Activated T-helper 1 cell treated with Interleukin-2 at 50 U/mL for 16 hours (primary cell): ENCODE measurements at places on chromosomes 3 and 15.

- no peak for DNase-seq
Measured at GRCh38 chr15:90401495-90401894, 13.5 kb downstream of the IQGAP1 start.

GRCh38 chr15:42285034-42285433 lies 11.8 kb upstream of the TMEM87A start:
- no peak for DNase-seq

DNA sequence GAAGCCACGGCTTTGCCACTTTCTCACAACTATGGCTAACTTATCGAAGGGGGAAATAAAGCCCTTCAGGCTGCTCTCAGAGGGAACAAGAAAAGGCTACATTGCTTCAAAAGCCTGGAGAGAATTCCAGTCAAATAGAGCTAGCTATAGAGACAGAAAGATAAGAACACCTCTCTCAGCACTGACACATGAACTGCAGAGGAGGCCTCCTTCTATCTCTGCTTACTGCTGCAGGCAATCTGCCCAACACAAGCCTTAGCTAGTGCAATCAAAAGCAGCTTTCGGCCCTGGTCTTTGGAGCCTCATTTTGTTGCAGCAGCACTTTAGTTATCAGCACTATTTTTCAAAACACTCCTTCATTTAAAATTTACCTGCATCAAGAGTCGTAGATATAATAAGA lies 118.4 kb upstream of the ROBO1 start:
- DNase-seq, result no peak

GRCh38 chr15:99703603-99704443 lies 29.4 kb downstream of the LYSMD4 start:
- no peak for DNase-seq

GRCh38 chr15:48803877-48804276 lies 7.0 kb downstream of the CEP152 start:
- no peak for DNase-seq

DNA sequence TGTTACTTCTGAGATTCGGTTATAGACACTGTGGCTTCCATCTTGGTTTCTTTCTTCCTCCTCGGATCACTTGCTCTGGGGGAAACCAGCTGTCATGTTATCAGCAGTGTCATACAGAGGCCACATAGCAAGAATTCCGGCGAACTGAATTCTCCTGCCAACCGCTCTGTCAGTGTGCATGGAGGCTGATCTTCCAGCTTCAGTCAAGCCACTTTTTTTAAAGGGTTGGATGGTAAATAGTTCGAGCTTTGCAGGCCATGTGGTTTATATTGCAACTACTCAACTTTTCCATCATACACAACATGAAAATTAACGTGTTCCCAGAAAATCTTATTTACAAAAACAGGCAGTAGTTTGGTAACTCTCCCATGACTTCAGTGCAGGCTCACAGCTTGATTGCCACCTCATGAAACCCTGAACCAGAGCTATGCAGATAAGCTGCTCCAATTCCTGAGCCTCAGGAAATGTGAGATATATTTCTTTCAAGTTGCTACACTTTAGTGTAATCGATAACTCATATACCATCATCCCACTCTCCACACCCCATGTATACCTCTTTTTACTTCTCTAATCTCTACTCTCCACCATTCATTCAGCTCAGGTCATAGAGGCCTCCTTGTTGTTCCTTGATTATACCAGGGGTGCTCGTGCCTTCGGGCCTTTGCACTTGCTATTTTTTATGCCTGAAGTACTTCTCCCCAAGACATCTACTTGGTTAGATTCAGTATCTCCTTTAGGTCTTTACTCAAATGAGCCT lies 7.2 kb downstream of the RPL22L1 start:
- DNase-seq, result no peak

GRCh38 chr3:66675366-66675765 lies 174.5 kb upstream of the LRIG1 start:
- no peak for DNase-seq

DNA sequence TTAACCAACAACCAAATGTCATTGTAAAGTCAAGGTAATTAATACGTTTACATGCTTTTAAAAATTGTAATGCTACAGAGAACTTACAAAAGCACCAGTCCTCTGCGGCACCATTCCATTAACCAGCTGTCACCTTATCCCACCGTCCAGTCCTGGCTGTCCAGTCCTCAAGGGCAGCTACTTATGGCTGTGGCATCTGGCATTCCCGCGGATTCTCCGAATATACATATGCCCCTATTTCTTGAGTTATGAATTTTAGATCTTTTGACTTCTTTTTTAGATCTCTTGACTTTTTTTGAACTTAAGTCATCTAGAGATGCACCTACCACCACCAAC lies 382 bp upstream of the POMGNT2 start:
- DNase-seq, result no peak

- DNase-seq, result no peak
Measured at GRCh38 chr15:41925086-41925608, 31.3 kb upstream of the SPTBN5 start.

GRCh38 chr3:114329823-114330222 lies 36.0 kb downstream of the TIGIT start:
- DNase-seq, result no peak

DNA sequence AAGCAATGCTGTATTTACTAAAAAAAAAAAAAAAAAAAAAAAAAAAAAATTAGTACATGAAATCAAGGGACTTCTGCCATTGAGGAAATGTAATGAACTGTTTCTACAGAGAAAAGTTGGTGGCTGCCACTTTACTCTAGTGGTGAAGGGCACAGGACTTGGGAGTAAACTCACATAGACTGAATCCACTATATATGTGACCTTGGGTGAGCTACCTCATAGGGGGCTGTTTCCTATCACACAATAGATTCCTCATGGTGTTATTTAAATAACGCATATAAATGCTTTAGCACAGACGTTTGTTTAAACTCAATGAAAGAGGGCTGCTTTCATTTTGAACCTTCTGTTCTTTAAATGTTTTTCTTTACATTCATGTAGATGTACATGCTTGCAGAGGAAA lies 25.8 kb downstream of the TERC start:
- no peak for DNase-seq

- no peak for DNase-seq
Measured at GRCh38 chr3:59469948-59470723, 420.3 kb upstream of the CFAP20DC start.

DNA sequence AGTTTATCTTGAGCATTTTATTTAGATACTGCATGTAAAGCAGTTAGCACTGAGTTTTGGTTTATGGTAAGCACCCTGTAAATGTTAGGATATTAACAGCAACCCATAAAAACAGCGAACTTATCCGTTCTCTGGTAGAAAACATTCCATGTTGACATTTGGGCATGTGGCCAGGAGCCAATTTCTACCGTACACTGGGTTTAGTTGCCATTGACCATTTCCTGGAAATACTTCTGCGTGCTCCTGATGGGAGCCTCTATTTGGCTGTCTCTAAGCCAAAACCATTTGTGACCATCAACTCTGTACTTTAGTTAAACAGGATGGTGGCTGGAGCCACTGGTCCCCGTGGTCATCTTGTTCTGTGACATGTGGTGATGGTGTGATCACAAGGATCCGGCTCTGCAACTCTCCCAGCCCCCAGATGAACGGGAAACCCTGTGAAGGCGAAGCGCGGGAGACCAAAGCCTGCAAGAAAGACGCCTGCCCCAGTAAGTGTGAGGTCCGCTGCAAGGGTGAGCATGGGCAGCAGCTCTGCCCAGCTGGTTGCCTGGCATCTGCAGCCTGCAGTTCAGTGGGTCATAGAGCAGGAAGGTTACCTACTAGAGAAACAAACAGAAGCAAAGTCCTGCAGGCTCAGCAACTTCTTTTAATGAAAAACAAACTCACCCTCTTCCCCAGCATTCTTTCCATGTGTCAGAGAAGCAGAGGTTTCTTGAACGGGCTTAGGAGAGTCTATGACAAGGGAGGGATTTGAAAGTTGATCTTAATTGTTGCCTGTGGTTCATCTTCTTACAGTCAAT lies 7.1 kb downstream of the THBS1 start:
- DNase-seq, result no peak

DNA sequence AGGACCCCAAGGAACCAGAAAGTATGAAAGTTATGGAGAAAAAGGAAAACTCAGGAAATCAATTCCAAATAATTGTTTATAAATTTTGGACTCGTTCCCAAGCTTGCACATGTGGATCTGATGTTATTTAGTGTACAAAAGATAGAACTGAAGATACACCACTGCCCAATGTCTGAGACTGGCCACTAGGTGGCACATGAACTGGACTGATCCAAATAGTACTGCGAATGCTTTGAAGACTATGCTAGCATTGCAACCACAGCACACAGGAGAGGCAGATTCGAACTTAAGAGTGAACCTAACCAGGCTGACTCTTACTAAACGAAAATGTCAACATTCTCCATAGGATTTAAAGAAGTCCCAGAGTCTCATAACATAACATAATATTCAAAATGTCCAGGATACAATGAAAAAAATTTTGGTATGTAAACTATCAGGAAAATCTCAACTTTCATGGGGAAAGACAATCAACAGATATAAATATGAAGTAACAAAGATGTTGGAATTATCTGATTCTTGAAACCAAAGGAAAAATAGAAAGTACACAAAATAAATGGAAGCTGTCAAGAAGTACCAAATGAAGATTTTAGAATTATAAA lies 596.7 kb downstream of the FGF12 start:
- no peak for DNase-seq

- DNase-seq, result no peak
Measured at GRCh38 chr3:196412704-196413103, 19.5 kb downstream of the UBXN7 start.

- DNase-seq, result no peak
Measured at GRCh38 chr3:43371494-43371893, 85.2 kb downstream of the SNRK start.

DNA sequence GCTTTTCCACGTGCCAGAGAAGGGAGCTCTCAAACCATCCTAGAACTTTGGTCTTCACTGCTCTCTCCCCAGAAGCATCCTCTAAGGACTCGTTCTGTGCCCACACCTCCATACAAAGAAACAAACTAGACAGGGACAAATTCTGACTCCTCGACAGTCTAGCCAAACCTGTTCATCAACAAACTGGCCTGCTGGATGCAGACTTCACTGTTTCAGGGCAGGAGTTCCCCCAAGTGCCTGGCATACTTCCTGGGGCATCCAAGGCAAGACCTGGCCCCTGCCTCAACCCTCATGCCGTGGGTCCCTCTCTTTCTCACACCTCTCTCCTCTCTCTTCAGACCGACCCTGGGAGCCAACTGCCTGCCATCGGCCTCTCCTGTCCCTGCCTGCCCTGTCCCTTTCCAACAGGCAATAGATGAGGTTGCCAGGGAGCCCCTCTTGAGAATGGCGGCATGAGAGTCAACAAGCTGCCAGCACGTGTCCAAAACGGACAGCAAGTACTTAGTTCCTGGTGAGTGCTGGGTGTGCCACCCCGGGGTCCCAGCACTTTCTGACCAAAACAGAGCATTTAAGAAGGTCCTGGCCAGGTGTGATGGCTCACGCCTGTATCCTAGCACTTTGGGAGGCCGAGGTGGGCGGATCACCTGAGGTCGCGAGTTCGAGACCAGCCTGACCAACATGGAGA lies 79.1 kb upstream of the HES1 start:
- no peak for DNase-seq

- DNase-seq, result no peak
Measured at GRCh38 chr3:184583578-184584451, 22.2 kb downstream of the EPHB3 start.

GRCh38 chr3:60839246-60839645 lies 412.0 kb downstream of the FHIT start:
- no peak for DNase-seq

GRCh38 chr15:59611276-59612260 lies at the start of gene GCNT3:
Gene GCNT3, plus strand, starts transcription at chr15:59611783. Its CDS starts 6,456 bp downstream, at chr15:59618239.
- no peak for DNase-seq

- peak; percentile 21 for DNase-seq
Measured at GRCh38 chr3:14424711-14425580, 22.5 kb downstream of the SLC6A6 start.

DNA sequence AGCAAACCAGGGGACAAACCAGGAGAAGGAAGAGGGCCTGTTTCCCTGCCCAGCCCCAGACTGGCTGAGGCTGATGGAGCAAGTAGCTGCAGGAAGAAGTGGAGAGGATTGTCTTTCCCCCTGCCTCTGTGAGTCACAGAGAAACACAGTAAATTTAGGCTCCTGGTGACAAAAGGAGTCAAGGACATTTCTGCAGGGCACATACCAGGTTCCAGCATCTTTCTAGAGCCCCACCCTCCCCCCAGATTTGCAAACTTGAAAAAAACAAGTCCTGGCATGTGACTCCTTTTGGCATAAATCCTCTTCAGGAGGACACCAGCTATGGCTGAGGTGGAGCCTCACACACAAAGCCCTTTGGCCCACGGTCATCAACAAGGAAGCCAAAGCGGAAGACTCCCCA lies 17.8 kb downstream of the PLD1 start:
- DNase-seq, result no peak

DNA sequence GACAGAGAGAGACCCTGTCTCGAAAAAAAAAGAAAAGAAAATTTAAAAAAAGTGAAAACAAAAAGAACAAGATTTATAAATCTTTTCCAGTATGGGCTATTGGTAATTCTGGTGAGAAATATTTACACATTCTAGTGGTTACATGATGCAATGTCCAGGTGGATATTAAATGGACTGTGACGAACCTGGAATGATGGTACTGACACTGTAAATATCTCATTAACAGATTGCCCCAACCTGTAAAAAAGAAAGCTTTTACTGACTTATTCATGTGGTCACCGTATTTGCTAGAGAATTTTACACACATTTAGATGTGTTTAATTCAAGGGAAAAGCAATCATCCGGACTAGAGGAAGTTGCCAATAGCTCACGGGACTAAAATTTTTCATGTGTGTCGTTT lies 162.1 kb upstream of the LRIG1 start:
- no peak for DNase-seq

DNA sequence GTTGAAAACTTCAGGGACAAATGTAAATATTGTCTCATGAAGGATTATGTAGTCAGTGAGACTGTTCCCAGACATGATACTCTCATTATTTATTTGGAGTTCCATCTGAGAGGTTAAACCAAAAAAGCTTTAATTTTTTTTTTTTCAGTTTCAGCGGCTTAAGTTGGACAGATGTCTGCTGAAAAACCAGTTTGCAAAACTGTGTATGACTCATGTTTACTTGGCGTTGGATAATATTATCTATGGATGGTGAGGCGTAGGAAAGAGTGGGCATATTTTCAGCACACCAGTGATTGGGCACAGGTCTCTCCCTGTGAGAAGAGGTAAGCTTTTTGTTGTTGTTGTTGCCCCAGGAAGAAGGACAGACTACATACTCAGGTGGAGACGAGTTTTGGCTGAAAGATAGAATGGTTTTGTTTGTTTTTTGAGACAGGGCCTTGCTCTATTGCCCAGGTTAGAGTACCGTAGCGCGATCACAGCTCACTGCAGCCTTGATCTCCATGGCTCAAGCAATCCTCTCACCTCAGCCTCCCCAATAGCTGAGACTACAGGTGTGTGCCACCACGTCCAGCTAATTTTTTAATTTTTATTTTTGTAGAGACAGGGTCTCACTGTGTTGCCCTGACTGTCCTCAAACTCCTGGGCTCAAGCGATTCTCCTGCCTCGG lies 16.4 kb upstream of the ANXA2 start:
- no peak for DNase-seq

GRCh38 chr3:132220986-132221385 lies 96.2 kb upstream of the ACP3 start:
- DNase-seq, result no peak

GRCh38 chr3:170657312-170657711 lies 71.4 kb upstream of the SLC7A14 start:
- no peak for DNase-seq
